A549 (cell line): ENCODE measurements at places on chromosomes 16 and 17.
A peak's percentile ranks its signal among the peaks of the same experiment; 100 is the strongest.

DNA sequence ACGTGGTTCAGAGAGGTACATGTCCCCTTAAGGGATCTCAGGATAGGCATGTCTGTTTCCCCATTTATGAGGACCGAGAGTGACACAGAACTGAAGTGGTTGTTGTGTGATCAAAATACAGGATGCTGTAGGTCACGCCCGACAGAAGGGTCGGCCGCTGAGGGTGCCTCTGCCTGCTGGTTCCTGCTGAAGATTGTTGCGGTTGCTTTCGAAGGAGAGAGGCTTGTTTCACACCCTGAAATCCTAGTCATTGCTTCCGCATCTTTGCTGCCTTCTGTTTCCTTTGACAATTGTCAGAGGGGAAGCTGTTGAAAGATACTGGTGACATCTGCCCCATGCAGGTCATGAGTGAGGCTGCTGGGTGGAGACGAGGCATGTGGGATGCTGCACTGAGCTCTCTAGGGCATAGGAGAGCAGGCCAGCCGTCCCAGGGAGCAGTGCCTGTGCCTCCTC lies 3.8 kb upstream of the NAT9 start:
- DNase-seq: no peak

DNA sequence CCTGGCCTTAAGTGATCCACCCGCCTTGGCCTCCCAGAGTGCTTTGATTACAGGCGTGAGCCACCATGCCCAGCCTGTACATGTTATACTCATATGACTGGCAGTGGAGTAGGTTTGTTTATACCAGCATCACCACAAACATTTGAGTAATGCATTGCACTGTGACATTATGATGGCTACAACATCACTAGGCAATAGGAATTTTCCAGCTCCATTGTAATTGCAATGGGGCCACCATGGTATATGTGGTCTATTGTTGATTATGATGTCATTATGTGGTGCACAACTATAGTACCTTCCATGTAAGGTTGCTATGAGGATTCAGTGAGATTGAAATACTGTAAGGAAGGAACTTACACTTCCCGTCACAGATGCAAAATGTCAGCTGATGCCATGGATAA lies 168.9 kb downstream of the COPRS start:
- DNase-seq: no peak

DNA sequence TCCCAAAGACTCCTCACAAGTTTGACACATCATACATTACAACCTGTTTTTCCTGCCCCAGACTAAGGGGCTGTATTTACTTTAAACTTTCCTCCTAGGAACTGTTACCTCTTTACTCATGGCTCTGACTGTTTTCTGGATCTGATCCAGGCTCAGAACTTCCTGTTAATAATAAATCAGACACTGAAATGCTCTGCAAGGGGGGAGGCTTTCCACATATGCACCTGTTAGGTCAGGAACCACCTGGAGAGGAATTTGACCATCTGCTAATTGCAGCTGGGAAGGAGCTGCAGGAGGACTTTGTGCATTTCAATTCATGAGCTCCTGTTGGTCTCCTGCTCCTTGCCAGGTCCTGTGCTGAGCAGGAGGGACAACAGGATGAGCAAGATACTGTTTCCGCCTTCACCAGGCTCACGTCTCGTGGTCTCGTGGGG lies 476.9 kb upstream of the CDH5 start:
- DNase-seq: no peak

GRCh38 chr17:49018748-49019147 lies 21.6 kb downstream of the IGF2BP1 start:
- DNase-seq: no peak

DNA sequence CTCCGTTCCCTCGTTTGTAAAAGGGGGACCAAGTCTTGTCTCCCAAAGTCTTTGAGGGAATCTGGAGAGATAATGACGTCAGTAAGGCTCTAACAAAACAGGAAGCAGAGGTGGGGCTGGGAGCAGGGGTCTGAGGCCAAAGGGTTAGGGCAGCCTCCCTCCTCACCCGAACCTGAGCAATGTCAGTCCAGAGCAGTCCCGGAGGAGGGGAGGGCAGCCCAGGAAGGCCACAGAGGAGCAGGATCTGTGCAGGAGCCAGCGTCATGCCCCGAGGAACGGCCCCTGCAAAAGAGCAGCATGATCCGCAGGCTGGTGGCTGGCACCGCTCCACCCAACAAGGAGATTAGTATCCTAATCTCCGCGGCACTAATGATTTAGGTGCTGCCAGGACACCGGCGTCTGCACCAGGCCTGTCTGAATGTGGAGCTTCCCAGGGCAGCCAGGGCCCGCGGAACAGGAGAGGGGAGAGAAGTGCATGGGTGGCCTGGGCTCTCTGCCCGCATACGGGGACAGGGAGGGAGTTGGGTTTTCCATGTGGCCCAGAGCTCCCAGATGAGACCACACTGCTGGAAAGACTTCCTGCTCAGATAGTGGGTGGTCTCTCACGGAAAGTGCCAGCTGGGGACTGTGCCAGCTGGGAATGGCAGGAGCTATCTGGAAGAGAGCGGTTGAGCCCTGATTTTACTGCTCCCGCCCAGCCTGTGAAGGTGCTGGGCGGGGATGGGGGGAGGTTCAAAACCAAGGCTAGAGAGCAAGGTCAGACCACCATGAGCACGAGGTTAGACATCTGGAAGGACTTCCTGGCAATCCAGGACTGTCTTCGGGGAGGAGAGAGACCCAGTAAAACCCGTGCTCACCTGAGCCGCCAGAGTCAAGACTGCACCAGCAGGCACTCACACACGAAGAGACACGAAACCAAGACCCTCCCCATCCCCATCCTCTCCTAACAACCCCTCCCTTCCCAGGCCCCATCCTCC lies 11.0 kb upstream of the KRT17 start:
- no peak for DNase-seq

DNA sequence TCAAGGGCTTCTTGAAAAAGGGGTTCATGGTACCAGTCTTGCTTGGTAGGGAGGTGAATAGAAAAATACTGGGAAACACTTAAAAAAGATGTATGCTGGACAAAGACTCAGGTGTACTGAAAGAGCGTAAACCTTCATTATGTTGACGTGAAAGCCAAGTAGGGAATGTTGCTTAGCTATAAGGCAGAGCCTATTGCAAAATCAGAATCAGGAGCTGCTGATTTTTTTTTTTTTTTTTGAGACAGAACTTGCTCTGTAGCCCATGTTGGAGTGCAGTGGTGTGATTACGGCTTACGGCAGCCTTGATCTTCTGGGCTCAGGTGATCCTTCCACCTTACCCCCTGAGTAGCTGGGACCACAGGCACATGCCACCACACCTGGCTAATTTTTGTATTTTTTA lies 3.9 kb downstream of the TMEM94 start:
- no peak for DNase-seq

GRCh38 chr17:10652984-10653659 lies 4.0 kb downstream of the MYH3 start:
- DNase-seq: no peak

DNA sequence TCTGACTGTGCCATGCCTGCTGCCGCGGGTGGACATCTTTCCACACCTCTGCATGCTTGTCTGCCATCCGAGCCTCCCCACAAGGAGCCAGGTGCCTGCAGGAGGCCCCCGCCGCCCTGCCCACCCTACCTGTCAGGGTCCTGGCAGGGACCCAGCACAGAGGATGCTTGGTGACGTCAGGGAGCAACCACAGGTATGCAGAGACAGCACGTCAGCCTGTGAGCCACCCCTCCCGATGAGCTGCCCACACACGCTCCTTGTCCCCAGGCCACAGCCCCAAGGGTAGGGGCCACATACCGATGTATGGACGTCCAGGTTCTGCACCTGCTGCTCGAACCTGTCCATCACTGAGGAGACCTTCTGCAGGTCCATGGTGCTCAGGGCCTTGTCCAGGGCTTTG lies 10.6 kb downstream of the CHMP1A start:
- DNase-seq: no peak

GRCh38 chr16:57178793-57179212 lies 7.0 kb downstream of the PSME3IP1 start:
- no peak for DNase-seq

GRCh38 chr17:71232801-71233559 lies 887.8 kb upstream of the SOX9 start:
- DNase-seq: no peak

DNA sequence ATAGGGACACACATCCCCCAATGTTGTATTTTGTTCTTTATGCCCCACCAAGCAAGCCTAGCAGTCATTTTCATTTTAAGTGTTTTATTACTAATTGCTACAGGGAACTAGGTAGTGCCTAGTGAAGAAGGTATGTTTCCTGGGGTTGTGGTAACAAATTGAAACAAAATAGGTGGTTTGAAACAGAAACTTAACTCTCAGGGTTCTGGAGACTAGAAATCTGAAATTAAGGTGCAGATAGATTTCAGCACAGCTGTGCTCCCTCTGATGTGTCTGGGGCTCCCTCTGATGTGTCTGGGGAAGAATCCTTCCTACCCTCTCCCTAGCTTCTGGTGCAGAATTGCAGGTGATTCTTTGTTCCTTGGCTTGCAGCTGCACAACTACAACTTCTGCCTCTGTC lies 390.1 kb downstream of the ZFHX3 start:
- no peak for DNase-seq

- no peak for DNase-seq
Measured at GRCh38 chr16:22348291-22348690, 26.1 kb downstream of the CDR2 start.

- DNase-seq: no peak
Measured at GRCh38 chr17:41629826-41630670, 5.7 kb upstream of the KRT17 start.

DNA sequence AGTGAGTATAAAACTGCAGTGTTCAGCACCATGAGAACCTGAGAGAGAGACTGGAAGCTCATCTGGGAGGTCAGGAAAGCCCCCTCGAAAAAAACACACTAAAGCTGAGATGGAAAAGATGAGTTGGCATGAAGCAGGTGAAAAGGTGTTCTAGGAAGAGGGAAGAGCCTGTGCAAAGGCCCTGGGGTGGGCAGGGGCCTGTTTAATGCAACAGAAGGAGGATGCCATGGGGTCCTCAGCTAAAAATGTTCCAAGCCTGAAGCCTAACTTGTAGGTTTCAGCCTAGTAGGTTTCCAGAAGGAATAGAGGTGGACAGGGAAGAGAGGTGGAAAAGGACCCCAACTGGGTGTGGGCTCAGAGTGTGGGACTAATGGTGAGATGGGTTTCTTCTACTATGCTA lies 242.3 kb upstream of the ZFHX3 start:
- no peak for DNase-seq

DNA sequence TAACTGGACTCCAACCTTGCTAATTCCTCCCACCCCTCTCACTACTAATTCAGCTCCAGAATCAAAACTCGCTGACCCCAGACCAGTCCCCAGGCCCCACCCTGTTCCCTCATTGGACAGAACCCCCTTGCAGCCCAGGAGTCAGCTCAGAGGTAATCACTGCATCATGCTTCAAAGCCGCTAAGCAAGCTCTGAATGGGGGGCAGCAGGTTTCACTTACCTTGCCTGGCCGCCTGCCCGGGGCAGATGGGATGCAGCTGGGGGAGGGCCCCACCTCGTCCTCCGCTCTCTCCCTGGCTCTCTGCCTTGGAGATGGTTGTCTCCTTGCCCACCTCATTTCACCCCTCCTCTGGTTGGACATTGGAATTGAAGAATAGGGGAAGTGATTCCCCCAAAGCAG lies 4.8 kb upstream of the NGFR start:
- DNase-seq: no peak

DNA sequence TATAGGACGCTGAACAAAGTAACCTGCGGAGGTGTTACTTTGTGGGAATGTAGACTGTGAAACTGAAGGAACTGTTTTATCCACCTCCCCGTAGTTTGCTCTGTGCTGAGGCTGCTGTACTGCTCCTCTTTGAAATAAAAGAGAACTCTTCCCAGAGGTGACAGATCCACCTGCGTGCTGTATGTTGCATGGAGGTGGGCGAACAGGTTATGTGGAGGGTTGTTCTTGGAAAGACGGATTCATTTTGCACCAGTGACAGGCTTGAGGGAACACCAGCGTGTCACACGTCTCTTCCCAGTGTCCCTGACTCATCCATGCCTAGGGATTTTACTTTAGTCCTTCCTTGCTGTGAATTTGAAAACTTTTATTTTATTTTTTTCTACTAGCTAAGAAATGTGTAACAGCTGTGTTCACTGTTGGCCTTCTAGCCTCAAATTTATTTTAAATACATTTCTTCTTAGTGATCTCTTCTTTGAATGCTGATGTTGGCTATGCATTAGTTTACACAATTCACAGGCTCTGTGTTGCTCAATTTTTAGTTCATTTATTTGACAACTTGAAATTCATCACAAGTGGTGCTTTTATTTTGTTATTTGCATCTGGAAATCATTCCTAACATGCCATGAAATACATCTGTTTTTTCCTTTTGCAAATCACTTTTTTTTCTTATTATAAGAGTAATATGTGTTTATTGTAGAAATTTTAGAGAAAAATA lies 512.4 kb downstream of the CDH13 start:
- DNase-seq: no peak

DNA sequence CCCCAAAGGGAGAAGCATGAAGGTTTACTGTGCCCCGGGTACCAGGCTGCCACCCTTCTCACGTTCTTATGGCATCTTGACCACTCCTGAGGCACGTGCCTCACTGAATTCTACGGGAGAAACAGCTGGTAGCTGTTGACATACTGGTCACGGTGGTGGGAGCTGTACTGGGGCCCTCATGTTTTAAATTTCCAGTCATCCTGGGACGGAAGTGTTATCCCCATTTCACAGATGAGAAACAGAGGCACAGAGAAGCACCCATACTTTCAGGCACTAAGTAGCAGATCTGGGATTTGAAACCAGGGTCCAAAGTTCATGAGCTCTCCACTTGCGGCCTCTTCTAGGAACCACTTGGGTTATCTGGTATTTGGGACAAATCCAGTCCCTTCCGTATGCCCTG lies 26.3 kb upstream of the DOC2B start:
- no peak for DNase-seq

- DNase-seq: no peak
Measured at GRCh38 chr16:59067205-59067604, 333.1 kb upstream of the GOT2 start.

DNA sequence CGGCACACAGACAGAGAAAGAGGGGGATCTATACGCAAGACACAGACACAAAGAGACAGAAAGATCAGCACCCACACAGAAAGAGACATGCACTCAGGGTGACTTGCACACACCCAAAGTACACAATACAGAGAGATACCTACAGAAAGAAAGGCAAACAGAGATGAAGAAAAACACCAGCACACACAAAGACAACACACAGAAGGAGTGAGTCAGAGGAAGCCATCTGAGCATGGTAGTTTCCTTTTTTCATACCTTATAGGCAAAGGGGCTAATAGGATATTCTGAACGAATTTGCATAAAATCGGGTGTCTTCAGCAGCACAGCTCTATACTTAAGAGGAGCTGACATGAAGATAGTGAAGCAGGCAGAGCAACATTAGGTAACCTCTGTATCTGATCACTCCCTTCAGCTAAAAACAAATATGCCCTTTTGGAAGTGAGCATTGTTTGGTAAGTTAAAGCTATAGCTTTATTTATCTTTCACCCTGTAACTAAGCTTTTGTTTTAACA lies 198.6 kb downstream of the AATF start:
- peak; percentile 67 for DNase-seq

DNA sequence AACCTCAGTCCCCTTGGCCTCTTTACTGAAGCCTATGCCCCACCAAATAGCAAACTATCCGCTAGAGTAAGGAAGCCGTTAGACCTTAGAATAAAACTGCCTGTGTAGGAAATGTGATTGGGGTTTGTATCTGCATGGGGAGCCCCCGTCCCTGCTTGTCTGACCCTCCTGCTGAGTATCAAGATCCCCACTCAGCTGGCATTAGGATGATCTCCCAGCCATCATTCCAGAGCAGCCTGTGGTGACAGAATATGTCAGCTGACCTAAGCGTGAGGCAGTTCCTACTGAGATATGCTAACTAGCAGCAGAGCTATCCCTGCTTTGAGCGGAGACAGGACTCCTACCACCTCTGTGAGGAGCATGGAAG lies 645 bp upstream of the GFOD2 start:
- peak; percentile 21 for DNase-seq

GRCh38 chr16:57190136-57190535 lies 4.0 kb downstream of the RSPRY1 start:
- DNase-seq: no peak
